Brain pericyte (primary cell): ENCODE measurements at places on chromosomes 7 and 10.

DNA sequence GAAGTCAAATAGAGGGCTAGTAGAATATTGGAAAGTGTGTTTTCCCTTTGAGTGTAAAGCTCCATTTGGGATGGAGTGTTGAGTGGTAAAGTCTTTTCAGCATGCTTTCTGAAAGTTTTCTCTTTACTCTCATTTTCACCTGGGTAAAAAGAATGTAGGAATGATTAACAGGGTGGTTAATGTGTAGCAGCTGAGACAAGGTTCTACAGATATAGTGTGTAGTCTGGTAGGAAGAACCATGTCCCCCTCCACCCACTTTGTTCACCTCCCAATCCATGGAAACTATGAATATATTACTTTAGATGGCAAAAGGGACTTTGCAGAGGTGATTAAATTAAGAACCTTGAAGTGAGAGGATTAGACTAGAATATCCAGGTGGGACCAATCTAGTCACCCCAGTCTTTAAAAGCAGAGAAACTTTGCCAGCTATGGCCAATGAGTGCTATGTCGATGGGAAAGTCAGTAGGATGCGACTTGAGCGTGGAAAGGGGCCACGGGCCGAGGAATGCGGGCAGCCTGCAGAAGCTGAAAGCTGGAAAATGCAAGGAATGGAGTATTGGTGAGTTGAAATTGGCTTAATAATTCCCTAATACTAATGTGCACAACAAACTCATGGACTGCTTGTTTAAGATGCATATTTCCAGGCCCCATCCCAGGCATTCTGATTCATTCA is 166.3 kb upstream of the AHR start:
- no peak for DNase-seq

DNA sequence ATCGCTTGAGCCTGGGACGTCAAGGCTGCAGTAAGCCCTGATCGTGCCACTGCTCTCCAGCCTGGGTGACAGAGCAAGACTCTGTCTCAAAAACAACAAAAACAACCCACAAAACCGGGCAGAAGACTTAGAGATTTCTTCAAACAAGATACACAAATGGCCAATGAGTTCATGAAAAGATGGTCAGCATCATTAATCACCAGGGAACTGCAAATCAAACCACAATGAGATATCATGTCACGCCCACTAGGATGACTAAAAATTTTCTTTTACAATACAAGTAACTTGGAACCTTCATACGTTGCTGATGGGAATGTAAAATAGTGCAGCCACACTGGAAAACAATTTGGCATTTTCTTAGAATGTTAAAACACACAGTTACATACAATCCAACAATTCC is 77.3 kb upstream of the GRID1 start:
- DNase-seq, result no peak

DNA sequence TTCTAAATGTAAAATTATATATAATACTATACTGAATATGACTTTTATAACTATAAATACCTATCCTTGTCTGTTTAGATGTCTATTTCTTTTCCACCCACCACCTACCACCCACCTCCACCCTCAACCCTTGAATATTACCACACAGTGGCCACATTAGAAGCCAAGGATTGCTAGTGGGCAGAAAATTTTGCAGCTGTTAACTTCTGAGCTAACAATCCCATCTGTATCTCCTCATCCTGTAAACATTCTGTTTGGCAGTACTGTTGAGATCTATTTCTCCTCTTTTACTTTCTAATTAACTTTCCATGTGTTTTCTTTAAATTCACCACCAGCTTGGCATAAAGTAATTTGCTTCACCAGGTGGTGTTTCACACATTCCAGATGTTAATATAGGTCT is 281.1 kb upstream of the BMPER start:
- no peak for DNase-seq

- no peak for DNase-seq
Measured at GRCh38 chr10:70903262-70903921, 15.0 kb upstream of the PCBD1 start.

DNA sequence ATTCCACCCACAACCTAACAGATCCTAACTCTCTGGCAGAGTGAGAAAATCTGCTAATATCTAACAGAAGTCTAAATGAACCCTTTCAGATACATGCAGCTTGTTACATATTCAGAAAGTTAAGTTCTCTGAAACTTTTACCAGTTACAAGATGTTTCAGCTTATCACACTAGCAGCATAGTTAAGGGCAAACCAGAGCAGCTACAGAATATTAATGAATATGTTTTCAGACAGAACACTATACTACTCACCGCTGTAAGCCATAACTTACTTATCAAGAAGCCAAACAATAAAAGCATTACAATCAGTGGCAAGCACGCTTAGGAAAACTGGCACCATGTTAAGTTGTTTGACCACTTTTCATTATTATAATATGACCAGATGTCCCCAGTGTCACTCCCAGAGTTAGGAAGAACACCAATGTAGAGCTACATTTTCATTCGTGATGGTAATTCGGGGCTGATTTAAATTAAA is 2.7 kb downstream of the ITGB1 start:
- no peak for DNase-seq

GRCh38 chr10:92880917-92881316 is 32.6 kb downstream of the EXOC6 start:
- DNase-seq, result no peak

DNA sequence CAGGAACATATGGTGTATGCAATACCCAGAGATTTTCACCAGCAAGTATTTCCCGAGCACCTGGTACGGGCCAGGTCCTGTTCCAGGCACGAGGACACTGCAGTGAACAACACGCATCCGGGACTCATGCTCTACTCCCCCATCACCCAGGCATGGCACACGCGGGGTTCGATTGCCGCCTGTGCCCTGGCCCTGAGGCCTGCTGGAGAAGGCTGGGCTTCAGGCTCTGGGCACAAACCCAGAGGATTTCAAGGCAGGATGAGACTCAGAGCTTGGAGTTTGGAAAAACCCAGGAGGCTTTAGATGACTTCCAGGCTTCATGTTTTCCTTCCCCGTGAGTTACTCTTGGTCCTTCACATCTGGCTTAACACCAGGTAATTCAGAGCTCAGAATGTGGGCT is 143.5 kb downstream of the NEURL1 start:
- DNase-seq, result no peak

- no peak for DNase-seq
Measured at GRCh38 chr10:64506963-64507362, 985.8 kb downstream of the REEP3 start.

- DNase-seq, result no peak
Measured at GRCh38 chr10:68137171-68137570, 27.9 kb downstream of the MYPN start.

GRCh38 chr10:44891721-44892120 is 19.4 kb upstream of the TMEM72 start:
- no peak for DNase-seq

DNA sequence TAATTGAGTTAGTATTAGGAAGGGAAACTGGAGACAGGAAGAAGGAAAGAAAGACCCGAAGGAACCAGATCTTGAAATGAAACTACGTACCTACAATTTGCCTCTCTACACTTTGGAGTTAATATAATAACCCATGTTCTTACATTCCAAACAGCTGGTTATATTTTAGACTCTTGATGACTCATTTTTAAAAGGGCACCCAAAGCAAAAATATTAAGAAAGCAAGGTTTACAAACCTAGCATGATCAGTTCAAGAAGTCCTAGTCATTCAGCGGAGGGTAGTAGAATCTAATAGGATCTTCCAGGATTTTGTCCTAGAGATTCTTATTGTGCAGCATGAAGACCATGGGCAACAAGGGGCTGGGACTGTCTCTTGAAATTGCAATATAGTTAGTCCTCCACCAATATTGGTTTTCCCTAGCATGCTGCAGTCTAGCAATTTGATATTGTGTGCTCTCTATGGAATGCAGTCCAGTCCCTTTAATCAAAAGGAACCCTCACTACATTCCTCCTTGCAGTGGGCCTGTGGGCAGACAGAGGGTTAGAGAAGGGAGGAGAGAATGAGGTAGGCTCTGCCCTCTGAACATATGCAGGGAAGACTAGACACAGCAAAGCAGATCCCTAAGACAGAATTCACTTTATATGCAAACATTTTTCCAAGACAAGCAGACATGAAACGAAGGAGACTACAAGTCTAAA is 230.3 kb downstream of the INHBA start:
- no peak for DNase-seq

GRCh38 chr7:16603633-16604032 is 41.9 kb downstream of the ANKMY2 start:
- DNase-seq, result no peak

DNA sequence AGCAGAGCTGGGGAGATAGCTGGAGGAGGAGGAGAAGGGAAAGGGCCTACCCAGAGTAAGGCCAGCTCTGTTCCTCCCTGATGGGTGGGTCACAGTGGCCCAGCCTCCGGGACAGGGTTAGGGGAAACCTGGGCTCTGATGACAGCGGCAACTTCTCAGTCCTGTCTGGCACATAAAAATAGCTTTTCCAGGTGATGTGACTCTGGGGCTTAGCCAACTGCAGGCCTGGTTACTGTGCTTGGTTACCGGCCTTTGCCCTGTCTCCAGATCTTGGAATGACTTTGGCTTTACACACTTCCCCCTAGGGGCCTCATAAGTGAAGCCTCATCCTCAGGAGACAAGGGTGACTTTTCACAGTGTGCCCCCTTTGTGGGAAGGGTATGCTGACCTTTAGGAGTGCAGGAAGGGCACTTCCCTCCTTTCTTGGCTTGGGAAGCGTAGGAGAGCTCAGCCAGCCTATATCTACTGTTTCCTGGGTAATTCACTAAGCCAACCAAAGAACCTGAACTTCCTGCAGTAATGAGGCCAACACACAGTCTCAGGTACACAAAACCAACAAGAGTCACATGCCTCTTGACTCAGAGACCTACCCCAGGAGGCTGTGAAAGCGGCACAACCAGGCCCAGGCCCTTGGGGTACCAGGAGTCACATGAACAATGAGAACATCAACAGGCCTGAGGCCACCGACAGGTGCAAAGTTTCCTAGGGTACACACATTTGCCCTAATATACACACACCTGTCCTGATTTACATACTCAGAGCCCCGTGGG is 11.7 kb upstream of the HILPDA start:
- DNase-seq, result no peak

DNA sequence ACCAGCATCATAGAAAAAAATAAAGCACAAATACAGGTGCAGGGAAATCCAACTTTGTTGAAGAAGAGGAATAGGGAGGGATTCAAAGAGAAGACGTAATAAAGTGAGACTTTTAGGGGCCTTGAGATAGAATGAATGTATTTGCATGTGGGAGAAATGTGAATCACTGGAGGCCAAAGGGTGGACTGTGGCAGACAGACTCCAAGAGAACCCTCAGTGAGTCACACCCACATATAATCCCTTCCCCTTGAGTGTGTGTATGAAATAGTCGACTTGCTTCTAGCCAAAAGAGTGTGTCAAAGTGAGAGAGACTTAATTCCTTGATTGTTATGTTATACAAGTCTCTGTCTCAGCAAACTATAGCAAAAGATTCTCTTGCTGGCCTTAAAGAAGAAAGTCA is 101.3 kb upstream of the GHITM start:
- DNase-seq, result no peak

- DNase-seq, result no peak
Measured at GRCh38 chr10:114990586-114990985, 52.6 kb downstream of the TRUB1 start.

GRCh38 chr7:129923709-129924108 is 29.1 kb downstream of the UBE2H start:
- DNase-seq, result no peak

GRCh38 chr10:121680879-121681655 is 82.8 kb upstream of the FGFR2 start:
- DNase-seq, result no peak

- no peak for DNase-seq
Measured at GRCh38 chr7:35604595-35604994, 90.3 kb downstream of the HERPUD2 start.
